ENCODE measurements at places on chromosomes 2 and 18.

DNA sequence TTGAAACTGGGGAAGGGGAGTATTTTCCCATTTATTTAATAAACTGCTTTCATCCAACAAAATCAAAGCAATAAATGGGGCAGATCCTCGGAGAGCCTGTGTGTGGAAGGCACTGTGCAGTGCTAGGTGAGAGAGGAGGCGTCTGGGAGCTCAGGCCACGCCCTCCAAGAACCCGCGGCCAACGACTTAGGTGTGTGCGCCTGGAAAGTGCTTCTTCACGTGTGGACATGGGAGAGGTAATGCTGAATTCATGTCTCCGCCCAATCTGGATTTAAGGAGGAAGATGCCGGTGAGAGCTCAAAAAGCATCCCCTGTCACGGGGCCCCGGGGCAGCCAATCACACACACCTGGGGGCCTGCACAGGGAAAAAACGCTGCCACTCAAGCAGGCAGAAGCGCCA, 77.4 kb downstream of the HDAC4 start:
- DNase-seq: peak; percentile 22

- no peak for DNase-seq
Observed at GRCh38 chr2:197445746-197446145, 7.6 kb upstream of the COQ10B start.

GRCh38 chr18:49172246-49172645, 221.5 kb upstream of the SMAD7 start:
- DNase-seq: no peak

GRCh38 chr2:145379934-145380333, 860.0 kb upstream of the ZEB2 start:
- DNase-seq: no peak

- DNase-seq: no peak
Observed at GRCh38 chr2:237350597-237350996, 63.4 kb downstream of the COL6A3 start.

- DNase-seq: no peak
Observed at GRCh38 chr2:11186145-11186544, 30.9 kb downstream of the SLC66A3 start.

GRCh38 chr2:631741-632140, 45.5 kb downstream of the TMEM18 start:
- no peak for DNase-seq

DNA sequence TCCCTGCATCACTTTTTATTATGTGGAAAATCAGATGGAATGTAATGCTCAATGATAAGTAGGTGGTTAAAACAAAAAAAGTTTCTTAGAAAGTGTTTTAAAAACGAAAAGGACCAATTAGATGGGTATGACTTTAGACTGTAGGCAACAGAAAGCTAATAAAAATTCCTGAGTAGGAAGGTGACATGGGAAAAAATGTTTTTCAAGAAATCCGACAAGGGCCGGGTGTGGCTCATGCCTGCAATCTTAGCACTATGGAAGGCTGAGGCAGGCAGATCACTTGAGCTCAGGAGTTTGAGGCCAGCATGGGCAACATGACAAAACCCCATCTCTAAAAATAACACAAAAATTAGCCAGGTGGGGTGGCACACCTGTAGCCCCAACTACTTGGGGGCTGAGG, 126.1 kb downstream of the THADA start:
- DNase-seq: no peak

- DNase-seq: no peak
Observed at GRCh38 chr2:61460163-61460562, 10.7 kb downstream of the USP34 start.

DNA sequence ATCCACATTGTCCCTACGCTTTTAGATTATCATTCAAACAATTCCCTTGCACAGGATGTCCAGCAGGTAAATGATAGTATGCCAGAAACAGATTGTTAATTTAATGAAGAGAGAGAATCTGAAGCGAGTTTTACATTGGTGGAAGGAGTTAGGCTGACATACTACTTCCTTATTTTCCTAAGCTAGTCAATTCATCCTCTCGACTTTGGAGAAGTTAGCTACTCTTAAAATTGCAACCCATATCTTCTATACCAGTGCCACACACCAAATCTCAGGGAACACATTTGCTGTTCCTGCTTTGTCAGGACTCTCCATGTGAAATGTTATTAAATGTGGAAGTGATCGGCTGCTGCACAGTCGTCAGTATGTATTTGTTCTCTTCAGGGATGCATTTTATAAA, 249.2 kb downstream of the NAPG start:
- no peak for DNase-seq

- no peak for DNase-seq
Observed at GRCh38 chr2:68431316-68431972, 35.6 kb downstream of the FBXO48 start.

GRCh38 chr2:70942396-70943204, 6.9 kb downstream of the ATP6V1B1 start:
- DNase-seq: no peak

- DNase-seq: no peak
Observed at GRCh38 chr2:128590309-128591021, 271.8 kb upstream of the HS6ST1 start.

DNA sequence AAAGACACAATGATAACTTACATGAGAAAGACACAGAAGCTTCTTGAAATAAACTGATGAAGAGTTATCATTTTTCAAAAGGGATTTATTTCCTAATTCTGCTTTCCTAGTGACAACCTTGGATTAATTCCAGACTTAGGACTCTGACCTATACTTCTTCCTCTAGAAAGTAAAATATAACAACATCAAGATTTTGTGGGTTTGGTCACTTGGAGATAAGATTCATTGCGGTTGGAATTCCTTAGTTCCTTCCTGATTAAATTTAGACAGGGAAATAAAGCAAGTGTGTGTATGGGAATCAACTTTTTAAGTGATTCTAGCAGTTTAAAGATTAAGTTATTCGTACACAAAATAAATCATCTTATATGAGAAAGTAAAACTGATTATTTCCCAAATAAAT, 208.4 kb upstream of the CCDC150 start:
- no peak for DNase-seq

- DNase-seq: no peak
Observed at GRCh38 chr2:102492006-102492405, 19.0 kb downstream of the SLC9A4 start.

GRCh38 chr2:201965550-201965949, 68.1 kb upstream of the FZD7 start:
- no peak for DNase-seq

DNA sequence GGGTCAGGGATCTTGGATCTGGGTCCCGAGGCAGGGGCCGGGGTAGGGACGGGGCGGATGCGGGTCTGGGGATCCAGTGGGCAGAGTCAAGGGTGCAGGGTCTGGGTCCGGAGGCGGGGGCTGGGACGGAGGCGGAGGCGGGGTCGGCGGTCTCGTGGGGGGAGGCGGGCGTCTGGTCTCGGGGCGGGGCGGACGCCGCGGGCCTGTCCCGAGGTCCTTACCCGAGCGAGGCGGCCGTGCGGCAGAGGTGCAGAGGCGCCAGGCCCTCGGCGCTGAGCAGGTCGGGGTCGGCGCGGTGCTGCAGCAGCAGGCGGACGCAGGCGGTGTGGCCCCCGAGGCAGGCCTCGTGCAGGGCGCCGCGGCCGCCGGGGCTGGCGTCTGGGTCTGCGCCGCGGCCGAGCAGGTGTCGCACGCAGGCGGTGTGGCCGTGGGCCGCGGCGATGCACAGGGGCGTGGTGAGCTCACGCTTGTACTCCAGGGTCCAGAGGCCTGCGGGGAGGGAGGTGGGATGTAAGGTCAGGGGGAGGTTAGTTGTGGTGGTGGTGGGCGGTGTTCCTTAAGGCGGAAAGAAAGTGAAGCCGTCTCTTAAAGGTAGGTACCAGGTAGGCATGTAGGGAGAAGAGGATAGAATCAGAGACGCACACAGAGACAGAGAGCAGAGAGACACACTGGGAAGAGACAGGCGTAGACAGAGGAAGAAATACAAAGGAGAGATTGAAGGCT, 26.6 kb downstream of the ASB18 start:
- DNase-seq: no peak

GRCh38 chr2:239839306-239839705, 185.8 kb downstream of the NDUFA10 start:
- no peak for DNase-seq

DNA sequence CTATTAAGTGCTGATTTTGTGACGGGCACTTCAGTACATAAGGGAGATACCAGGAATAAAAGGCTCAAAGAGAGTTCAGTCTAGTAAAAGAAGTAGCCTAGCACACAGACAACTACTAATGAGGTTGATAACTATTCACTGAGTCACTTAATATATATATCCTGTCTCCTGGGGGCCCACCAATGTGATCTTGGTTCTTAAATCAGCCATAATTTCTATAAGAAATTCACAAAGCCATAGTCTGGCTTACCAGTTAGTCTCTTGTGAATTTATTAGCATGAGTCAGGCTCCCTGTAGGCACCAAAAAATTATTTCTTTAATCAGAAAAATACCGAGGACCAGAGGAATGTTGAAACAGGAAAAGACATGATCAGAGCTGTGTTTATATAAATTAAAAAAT, 10.4 kb downstream of the KCNE4 start:
- no peak for DNase-seq

GRCh38 chr18:74351354-74351753, 35.7 kb downstream of the C18orf63 start:
- no peak for DNase-seq

- DNase-seq: no peak
Observed at GRCh38 chr2:25740810-25741381, 67.5 kb upstream of the DTNB start.

GRCh38 chr2:68692511-68692910, 42.1 kb upstream of the ARHGAP25 start:
- DNase-seq: no peak

DNA sequence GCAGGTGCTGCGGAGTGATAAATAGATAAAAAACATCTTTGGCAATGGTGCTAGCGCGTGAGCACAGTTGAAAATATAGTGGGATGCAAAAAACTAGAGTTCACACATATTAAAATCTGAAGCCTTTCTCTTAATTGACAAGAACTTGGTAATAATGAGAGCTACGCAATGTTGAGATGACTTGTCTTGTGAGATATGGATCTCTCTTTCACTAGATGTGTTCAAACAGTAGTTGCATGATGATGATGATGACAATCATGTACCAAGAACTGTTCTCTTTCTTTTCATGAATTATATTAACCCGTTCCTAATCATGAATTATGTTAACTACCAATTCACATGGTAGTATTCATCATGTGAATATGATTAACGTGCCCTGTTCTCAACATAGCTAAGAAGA, 81.1 kb downstream of the DYNAP start:
- no peak for DNase-seq

DNA sequence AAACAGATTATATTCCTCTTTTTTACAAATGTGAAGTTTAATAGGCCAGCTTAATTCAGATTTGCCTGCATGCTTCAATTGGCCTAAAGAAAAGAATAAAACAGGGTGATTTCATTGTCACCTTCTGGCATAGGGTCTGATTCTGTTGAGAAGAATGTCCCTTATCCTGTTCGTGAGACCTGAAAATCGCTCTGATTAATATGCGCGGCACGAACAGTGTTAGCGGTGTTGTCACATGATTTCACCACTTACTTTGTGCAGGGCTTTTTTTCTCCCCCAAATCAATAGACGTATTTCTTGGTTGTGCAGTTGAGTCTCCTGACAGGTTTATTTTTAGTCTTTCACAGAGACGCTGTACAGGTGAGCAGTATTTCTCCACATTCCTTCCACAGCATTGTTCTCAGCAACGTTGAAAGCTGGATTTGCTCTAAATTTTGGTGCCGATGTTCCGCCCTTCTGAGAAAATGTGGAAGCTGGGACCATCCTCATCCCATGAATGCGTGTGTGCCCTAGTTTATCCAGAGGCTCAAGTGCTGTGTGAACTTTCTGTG, 81.9 kb downstream of the ITGB1BP1 start:
- DNase-seq: no peak

GRCh38 chr2:224151680-224152310, 112.7 kb upstream of the SERPINE2 start:
- no peak for DNase-seq

- no peak for DNase-seq
Observed at GRCh38 chr2:223854741-223855140, 17.4 kb upstream of the AP1S3 start.

- no peak for DNase-seq
Observed at GRCh38 chr2:195555971-195556370, 101.1 kb upstream of the SLC39A10 start.

DNA sequence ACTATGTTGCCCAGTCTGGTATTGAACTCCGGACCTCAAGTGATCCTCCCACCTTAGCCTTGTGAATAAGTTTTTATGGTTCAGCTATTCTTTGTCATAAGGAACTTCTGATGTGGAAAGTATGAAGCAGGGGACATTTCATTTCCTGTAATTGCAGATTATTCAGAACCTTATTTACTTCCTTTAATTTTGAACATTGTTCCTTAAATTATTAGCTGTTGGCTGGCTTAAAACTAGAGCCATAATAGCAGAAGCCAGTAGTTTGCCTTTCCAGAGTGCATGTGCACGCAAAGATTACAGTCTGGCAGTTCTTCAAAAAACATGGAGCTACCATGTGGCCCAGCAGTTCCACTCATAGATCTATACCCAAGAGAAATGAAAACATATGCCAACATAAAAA, 53.1 kb downstream of the PMS1 start:
- no peak for DNase-seq

DNA sequence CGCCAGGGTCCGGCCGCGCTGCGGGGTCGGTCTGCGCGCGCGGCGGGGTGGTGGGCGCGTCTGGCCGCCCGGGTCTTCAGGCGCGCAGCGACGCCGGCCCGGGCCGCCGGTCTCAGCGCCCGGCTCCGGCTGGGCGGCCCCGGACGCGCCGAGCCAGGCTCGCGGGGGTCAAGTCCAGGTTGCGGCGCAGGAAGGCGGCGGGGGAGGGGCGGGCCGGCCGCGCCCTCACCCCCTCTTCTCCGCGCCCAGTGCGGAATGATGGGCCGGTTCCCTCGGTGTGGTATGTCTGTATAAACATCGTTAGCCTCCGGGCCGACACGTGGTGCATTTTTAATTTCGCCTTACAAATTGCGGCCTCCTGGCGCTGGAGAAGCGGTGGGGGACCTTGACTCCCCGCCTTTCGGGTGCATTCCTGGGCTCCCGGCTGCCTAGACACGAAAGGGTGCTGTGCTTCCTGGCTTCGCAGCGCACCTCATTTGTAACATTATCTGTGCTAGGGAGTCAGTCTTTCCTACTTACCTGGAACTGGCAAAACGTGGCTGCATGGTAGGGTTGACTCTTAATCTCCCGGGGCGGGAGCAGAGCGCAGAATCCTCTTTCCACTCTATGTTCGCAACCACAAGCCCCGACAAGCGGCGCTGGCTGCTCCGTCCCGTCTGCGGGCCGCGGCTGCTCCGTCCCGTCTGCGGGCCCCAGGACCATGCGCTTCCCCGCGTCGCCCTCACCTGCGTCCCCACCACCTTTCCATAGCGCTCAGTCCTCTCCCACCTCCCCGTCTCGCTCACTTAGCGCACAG, 69.0 kb downstream of the CTAGE1 start:
- no peak for DNase-seq

- DNase-seq: no peak
Observed at GRCh38 chr18:22108674-22109073, 60.7 kb upstream of the GATA6 start.

- no peak for DNase-seq
Observed at GRCh38 chr2:20067992-20068584, 16.7 kb upstream of the LAPTM4A start.

GRCh38 chr2:47021301-47022009, 105.8 kb upstream of the MCFD2 start:
- no peak for DNase-seq

- DNase-seq: no peak
Observed at GRCh38 chr2:26585966-26586365, 55.2 kb downstream of the CIB4 start.
